ENCODE measurements at places on chromosomes 7 and 10.

GRCh38 chr7:124702385-124702784 lies 63.2 kb downstream of the GPR37 start:
- no peak for DNase-seq

GRCh38 chr7:141557360-141557759 lies 6.2 kb downstream of the AGK start:
- no peak for DNase-seq

- DNase-seq, result no peak
These were observed 2.7 kb upstream of the STAMBPL1 start for GRCh38 chr10:88877298-88877697.

- no peak for DNase-seq
These were observed 517.4 kb downstream of the CCSER2 start for GRCh38 chr10:84845628-84846261.

GRCh38 chr7:29369909-29370488 lies 175.4 kb downstream of the CHN2 start:
- no peak for DNase-seq

GRCh38 chr7:90402785-90403173 lies 482 bp upstream of the CLDN12 start:
- no peak for DNase-seq

Data from non-pigmented ciliary epithelial cell (primary cell).